RWPE2 (cell line): ENCODE measurements at places on chromosomes 5 and 9.

DNA sequence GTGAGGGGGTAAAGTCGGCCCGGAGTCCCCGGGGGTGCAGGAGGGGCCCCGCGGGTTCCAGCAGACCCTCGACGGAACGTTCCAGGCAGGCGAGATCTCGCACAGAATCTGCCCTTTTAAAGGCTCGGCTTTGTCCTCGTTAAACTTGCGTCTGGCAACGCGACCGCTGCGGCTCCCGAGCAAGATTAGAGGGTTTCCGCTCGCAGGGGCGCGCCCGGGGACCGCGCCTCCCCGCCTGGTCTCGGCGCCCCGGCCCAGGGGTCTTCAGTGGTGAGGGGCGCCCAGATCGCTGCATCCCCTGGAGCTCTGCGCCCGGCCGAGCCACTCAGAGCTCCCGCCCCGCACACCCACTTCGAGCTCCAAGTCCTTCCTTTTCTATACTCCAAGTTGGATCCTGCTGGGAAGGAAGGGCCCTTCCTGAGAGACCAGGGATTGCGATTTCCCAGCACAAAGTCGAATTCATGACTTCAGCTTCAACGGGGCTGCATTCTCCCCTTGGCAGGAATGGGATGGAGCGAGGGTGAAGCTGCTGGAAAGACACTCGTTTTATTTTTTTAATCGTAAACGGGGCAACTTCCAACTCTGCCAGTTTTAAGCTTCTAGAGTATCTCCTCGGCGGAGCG lies 11.3 kb downstream of the PROP1 start:
- DNase-seq: no peak
- H3K4me1 ChIP-seq: no peaks in the 10 kb centered on the region
- H3K27ac ChIP-seq: no peak overlapping the region
- no peak overlapping the region for H3K4me3 ChIP-seq
- H3K36me3 ChIP-seq: no peaks in the 10 kb centered on the region

GRCh38 chr9:95494416-95495371 lies 22.1 kb downstream of the PTCH1 start:
- no peak overlapping the region for H3K4me3 ChIP-seq
- DNase-seq: no peak
- peaks cover 12% of the 10 kb centered on the region for H3K4me1 ChIP-seq
- H3K36me3 ChIP-seq: no peaks in the 10 kb centered on the region

DNA sequence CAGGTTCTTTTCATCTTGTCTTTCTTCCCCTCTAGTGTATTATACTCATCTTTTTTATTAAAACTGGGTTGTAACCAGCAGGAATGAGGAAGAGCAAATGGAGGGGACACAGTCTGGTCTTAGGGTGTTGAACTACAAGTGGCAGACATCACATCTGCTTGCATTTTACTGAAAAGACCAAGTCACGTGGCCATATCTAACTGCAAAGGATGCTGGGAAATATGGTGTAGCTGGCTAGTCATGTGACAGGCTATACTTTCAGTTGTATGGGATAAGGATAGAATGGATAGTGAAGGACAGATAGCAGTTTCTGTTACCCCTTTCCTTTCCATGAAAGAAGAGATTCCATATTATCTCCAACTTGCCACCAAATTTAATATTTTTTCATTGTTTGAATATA lies 13.0 kb upstream of the FGD3 start:
- H3K4me1 ChIP-seq: no peaks in the 10 kb centered on the region
- no peaks in the 10 kb centered on the region for H3K36me3 ChIP-seq
- H3K27ac ChIP-seq: no peak overlapping the region
- no peak for DNase-seq

- H3K4me3 ChIP-seq: no peak overlapping the region
- H3K27ac ChIP-seq: no peak overlapping the region
- H3K36me3 ChIP-seq: no peaks in the 10 kb centered on the region
Observed at GRCh38 chr5:170107674-170108073, 2.0 kb downstream of the FOXI1 start.

- peaks cover 27% of the 10 kb centered on the region for H3K4me1 ChIP-seq
- DNase-seq: no peak
- no peak within 1 kb of the TSS for H3K27ac ChIP-seq
- no peaks in the 10 kb centered on the region for H3K27me3 ChIP-seq
- peak within 1 kb of the TSS; percentile 30 for H3K4me3 ChIP-seq
Observed at GRCh38 chr9:122370869-122371755, at the start of gene PTGS1. TSS of gene PTGS1 (plus strand) at chr9:122371024. CDS start at chr9:122371085, 61 bp downstream.

GRCh38 chr5:34660444-34660843 lies 4.3 kb downstream of the RAI14 start:
- H3K27me3 ChIP-seq: no peaks in the 10 kb centered on the region
- peaks cover 19% of the 10 kb centered on the region for H3K4me1 ChIP-seq
- H3K36me3 ChIP-seq: peaks cover 36% of the 10 kb centered on the region

DNA sequence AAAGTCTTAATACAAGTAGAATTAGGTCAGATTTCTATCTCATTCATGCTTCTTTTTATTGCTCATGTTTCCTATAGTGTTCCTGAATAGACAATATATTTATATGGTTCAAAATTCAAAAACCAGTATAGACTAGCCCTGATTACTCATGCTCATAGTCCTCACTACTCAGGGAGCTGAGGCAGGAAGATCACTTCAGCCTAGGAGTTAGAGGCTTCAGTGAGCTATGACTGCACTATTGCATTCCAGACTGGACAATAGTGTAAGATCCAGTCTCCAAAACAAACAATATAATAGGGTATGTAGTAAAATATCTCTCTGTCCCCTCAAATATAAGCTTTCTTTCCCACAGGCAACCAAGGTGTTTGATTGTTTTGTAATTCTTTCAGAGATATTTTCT lies 2.4 kb downstream of the ANKRD31 start:
- H3K4me3 ChIP-seq: no peak overlapping the region
- DNase-seq: no peak
- peaks cover 3% of the 10 kb centered on the region for H3K4me1 ChIP-seq
- H3K36me3 ChIP-seq: no peaks in the 10 kb centered on the region

- DNase-seq: no peak
- H3K4me1 ChIP-seq: no peaks in the 10 kb centered on the region
- H3K36me3 ChIP-seq: no peaks in the 10 kb centered on the region
- H3K4me3 ChIP-seq: no peak overlapping the region
- H3K27me3 ChIP-seq: peaks cover 21% of the 10 kb centered on the region
- H3K27ac ChIP-seq: no peak overlapping the region
Observed at GRCh38 chr9:133301253-133302230, 26.5 kb upstream of the ABO start.

- no peaks in the 10 kb centered on the region for H3K36me3 ChIP-seq
- H3K4me3 ChIP-seq: no peak overlapping the region
- no peak for DNase-seq
Observed at GRCh38 chr5:42267091-42267490, 156.1 kb upstream of the GHR start.
